ENCODE measurements at places on chromosomes 6 and 20.

- DNase-seq: no peak
These were observed 24.6 kb downstream of the MYLK4 start for GRCh38 chr6:2725999-2726567.

GRCh38 chr6:122995921-122996793 lies at the start of gene CLVS2:
Gene CLVS2, plus strand, starts transcription at chr6:122996235. Its CDS starts 1,543 bp downstream, at chr6:122997778.
- peak; percentile 26 for DNase-seq

DNA sequence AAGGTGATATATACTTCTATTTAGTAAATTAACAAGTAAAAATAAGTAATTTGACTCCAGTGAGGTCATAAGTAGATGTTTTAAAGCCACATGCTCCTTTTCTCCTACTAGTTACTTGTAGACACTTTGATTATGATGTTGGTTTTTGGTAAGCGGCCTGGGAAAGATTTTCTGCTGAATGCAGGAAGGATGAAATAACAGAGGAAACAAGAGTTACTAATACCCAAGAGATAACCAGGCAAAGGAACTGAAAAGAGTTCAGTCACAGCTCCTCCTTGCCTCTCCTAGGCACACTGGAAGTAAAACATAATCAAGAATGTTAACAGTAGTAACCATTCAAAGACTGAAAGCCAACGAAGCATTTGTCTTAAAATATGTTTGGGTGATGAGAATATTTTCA lies 203.3 kb downstream of the RNGTT start:
- no peak for DNase-seq

DNA sequence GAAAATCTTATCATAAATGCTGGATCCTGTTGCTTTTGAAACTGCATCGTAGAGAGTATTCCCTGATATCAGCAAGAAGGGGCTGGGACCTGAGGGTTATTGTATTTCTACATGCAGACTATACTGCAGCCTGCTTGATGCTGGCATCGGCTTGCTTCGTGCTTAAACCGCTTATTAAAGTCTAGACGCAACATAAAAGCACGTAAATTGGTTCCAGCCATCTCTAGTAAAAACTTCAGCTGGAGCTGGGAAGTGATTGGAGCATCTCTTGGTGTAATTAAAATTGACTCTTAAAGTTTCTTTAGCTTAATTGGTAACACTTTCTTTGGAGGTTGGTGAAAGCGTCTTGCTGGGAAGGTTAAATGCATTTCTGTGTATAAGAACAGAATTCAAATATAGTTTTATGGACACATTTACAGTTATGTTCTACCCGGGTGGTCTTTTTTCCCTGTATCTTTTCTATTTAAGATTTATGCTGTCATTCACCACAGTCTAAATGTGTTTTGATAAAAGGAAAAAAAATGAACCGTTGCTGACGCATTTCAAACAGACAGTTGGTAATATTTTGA lies 139.0 kb upstream of the JAG1 start:
- DNase-seq: no peak

- no peak for DNase-seq
These were observed 75.2 kb upstream of the ADTRP start for GRCh38 chr6:11853678-11854407.

DNA sequence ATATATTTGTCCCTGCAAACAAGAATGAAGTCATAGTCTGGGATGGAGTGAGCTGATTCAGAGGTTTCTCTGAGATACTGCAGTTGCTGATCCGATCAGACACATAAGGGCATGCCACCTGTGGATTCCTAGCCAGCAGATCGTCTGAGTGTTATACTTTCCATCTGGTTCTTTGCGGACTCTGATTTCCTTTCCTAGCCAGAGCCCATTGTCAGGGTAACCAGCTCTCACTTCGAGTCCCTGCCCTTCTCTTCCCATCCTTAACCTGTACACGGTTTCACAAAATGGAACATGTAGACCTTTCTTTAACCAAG lies 100.9 kb downstream of the TMEM200A start:
- no peak for DNase-seq
